ENCODE measurements at places on chromosomes 3 and 15.

- DNase-seq: no peak
Observed at GRCh38 chr15:43238671-43239131, 17.9 kb upstream of the EPB42 start.

DNA sequence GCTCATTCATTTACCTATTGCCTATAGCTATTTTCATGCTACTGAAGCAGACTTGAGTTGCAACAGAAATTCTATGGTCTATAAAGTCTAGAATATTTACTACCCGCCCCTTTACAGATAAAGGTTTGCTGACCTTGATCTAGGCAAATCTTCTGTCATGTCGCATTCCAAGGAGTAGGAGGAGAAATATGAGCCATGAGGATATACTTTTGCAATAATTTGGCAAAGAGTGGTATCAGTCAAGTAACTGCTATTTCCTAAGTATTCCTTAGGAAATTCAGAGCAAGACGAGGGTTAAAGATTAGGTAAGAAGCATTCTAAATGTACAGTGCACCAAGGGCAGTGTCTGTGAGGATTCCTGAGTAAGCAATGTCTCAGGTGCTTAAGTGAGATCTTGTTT, 121.0 kb upstream of the NUDT16 start:
- DNase-seq: no peak

GRCh38 chr15:84947947-84948830, 33.5 kb upstream of the PDE8A start:
- DNase-seq: no peak

DNA sequence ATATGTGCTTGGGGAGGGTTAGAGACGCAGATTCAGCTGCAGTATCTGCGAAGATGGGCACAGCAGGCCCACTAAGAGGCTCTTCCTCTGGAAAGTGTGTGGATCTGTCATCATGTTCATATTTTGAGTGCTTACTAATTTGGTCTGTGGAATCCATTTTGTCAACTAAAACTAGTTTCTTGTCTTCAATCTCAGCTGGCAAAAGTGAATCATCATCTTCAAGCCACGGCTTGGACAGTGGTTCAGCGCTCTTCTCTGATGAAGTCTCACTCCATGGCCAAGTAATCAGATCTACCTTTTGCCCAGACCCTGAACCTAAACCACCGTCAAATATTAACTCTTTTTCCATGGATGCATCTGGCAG, 76.2 kb downstream of the IMPG2 start:
- no peak for DNase-seq

DNA sequence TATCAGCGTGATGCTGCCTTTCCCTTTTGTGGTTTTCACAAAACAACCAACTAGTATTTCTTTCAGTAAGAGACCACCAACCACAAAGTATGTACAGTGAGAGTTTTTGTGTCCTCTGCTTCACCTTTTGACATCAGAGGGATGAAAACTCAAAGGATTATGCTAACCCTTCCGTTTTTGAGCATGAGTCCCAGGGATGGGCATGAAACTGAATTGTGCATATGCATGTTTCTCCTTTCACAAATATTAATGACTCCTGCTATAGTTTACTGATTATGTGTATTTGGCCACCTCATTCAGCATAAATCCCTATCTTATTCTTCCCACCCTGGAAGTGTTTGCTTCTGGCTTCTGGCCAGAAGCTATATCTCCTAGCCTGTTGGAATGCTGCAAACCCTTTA, 59.2 kb downstream of the RSRC1 start:
- DNase-seq: no peak

- no peak for DNase-seq
Observed at GRCh38 chr3:12413721-12414255, 70.5 kb upstream of the TSEN2 start.

GRCh38 chr15:66611257-66612053, 45.7 kb upstream of the LCTL start:
- DNase-seq: no peak

GRCh38 chr3:82814660-82815059, 1053.2 kb upstream of the GBE1 start:
- DNase-seq: no peak

DNA sequence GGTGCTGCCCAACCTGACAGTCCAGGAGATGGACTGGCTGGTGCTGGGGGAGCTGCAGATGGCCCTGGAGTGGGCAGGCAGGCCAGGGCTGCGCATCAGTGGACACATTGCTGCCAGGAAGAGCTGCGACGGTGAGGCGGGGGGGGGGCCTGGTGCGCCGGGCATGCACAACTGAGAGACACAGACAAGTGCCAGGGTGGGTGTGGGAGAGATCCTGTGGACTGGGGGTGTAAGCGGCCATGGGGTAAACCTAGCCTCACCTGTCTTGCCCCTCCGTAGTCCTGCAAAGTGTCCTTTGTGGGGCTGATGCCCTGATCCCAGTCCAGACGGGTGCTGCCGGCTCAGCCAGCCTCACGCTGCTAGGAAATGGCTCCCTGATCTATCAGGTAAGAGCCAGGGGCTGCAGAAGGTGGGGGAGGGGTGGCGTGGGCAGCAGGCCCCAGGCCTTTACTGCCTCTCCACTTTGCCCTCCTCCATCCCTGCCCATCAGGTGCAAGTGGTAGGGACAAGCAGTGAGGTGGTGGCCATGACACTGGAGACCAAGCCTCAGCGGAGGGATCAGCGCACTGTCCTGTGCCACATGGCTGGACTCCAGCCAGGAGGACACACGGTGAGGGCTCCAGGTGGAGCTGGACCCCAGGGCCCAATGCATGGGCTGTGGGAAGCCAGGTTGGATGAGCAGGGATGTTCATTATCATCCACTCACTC, 3.3 kb downstream of the CHRD start:
- no peak for DNase-seq

DNA sequence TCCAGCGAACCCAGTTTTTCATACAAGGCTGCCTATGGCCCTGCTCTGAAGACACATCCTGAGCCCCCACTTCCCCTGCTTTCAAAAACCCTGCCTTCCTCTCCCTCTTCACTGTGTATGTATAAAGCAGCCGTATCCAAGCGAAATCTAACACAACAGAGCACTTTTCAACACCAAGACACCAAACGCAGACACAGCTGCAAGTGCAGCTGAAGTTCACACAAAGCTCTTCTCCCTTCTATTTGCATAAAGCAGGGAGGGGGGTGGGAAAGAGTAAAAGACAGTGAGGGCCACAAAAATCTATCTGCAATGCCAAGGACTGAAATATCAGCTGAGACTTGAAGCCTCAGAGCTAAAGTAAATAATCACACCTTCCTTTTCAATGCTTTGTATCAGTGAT, 35.1 kb upstream of the CSPG5 start:
- no peak for DNase-seq

DNA sequence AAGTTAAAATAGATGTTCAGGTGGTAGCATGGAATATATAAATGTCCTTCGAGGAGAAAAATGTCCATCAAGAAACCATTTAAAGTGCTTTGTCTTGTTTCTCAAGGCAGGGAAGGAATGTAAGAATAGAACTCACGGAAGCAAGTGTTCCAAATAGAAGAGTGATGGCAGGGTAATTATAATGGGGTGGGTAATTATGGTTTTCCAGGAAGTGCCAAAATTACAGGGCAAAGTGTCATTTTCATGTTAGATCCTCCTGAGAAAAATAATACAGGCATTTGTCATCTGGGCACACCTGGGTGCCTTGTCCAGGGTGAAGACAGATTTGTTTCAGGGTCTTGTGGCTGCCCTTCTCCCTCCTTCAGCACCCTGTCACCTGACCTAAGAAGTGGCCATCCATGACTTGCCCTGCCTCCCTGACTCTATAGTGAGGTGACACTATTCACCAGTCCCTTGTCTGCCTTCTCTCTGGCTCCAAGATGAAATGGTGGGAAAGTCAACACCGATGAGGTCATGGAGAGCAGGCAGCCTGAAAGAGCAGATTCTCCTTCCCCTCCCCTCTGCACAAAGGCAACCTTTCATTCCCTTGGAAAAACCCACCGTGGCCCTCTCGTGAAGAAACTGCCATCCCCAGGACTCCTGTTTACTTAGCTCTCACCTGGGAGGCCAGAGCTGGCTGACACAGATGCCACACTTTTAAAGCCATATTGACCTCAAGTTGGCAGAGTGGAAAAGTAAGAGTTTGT, 45.1 kb upstream of the AMOTL2 start:
- no peak for DNase-seq

- DNase-seq: no peak
Observed at GRCh38 chr3:177212278-177212610, 15.0 kb upstream of the TBL1XR1 start.

GRCh38 chr3:3160826-3161225, 18.7 kb downstream of the CRBN start:
- DNase-seq: no peak

Data from T-helper 9 cell (primary cell).